ENCODE measurements at places on chromosomes 7 and 10.

DNA sequence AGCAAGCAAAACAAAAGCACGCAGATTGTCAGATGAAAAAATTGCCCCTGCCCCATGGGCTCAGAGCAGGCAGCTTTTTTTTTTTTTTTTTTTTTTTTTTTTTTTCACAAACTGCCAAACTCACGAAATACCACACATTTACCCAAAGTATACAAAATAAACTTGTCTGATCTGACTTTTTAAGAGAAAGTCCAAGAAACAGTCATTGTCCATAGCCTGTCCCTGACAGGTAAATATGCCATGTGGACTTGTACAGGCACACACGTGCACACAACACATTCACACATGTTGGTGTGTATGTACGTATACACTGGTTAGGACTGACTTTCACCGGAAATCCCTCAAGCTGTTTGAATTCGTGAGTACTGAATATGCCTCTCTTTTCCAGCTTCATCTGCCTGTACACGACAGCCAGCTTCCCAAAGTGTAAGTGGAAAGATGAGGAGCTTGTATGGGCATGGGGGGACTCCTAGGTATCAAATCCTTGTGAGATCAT, 929 bp upstream of the HGF start:
- DNase-seq: no peak

DNA sequence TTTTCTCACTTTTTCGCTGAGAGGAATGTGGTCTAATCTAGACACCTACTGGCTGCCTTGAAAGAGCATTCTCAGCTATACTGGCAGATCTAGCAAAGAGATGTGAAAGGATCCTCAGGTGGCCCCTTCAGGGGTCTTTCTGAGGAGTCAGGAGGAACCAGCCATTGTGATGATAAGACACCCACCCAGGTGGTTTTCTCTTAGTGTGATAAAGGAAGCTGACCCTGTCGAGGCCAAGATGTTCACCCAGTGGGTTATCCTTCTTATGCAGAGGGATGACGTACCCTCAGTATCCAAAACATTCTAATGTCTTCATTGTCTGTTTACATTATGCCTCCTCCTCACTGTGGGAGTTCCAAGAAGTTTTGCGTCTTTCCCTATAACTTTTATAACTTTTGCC, 98.3 kb upstream of the LRGUK start:
- DNase-seq: no peak

GRCh38 chr7:87146740-87147386, 5.4 kb upstream of the DMTF1 start:
- DNase-seq: no peak

GRCh38 chr10:129774736-129775401, 189.2 kb downstream of the EBF3 start:
- no peak for DNase-seq

GRCh38 chr7:17521437-17521836, 223.0 kb downstream of the AHR start:
- DNase-seq: no peak

GRCh38 chr7:151251689-151252560, 3.4 kb upstream of the SMARCD3 start:
- DNase-seq: no peak

- no peak for DNase-seq
Observed at GRCh38 chr7:67344481-67345193, 348.0 kb downstream of the TYW1 start.

DNA sequence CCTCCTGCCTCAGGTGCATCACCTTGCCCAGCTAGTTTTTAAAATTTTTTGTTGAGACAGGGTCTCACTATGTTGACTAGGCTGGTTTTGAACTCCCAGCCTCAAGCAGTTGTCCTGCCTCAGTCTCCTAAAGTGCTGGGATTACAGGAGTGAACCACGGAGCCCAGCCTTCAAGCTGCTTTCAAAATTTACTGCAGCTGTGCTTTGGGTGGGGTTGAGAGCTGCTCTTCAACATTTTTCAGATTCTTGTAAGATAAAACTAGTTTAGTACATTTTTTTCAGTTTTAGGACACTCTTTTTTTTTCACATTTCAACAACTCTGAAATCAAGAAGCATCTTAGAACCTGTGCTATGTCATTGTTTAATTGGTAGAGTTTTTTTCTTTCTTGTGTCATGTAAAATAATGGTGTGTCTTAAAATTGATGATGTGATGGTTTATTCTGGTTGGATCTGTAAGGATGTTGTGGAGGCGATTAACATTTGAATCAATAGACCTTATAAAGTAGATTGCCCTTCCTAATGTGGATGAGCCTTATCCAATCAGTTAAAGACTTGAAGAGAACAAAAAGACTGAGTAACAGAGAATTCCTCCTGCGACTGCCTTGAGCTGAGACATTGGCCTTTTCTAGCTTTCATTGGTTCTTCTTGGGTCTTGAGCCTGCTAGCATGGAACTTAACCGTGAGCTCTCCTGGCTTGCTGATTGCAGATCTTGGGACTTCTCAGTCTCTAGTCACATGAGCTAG, 13.5 kb downstream of the PLEKHA8 start:
- no peak for DNase-seq

GRCh38 chr7:22482503-22482902, 17.5 kb downstream of the STEAP1B start:
- DNase-seq: no peak

GRCh38 chr7:134186027-134186426, 58.9 kb downstream of the LRGUK start:
- no peak for DNase-seq

- DNase-seq: no peak
Observed at GRCh38 chr10:88851706-88852105, at the start of gene ANKRD22. TSS of gene ANKRD22 (minus strand) at chr10:88851844. CDS start at chr10:88851607, 237 bp downstream.

- DNase-seq: peak; percentile 77
Observed at GRCh38 chr10:47047577-47048525, 136.6 kb downstream of the PTPN20 start.

- no peak for DNase-seq
Observed at GRCh38 chr10:111075577-111076185, 1.1 kb upstream of the ADRA2A start.

GRCh38 chr7:7219216-7219615, 36.9 kb downstream of the C1GALT1 start:
- DNase-seq: no peak

DNA sequence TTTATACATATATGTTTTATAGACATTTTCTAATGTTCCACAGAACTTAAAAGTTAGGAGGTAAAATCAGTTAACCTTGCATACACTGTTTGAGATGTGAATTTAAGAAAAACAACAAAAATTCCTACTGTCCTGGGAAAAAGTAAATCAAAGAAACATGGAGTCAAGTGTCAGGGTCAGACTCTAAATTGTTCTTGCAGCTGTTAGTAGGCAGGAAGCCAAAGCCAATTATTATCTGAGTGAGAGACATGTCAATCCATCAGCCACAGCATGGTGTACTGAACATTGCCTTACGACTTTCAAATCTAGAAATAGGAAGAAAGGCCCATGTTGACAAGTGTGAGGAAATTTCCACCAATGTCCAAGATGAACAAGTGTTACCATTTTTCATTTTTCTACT, 461.2 kb upstream of the MBL2 start:
- DNase-seq: no peak

- DNase-seq: no peak
Observed at GRCh38 chr10:50892467-50892866, 7.0 kb upstream of the A1CF start.

DNA sequence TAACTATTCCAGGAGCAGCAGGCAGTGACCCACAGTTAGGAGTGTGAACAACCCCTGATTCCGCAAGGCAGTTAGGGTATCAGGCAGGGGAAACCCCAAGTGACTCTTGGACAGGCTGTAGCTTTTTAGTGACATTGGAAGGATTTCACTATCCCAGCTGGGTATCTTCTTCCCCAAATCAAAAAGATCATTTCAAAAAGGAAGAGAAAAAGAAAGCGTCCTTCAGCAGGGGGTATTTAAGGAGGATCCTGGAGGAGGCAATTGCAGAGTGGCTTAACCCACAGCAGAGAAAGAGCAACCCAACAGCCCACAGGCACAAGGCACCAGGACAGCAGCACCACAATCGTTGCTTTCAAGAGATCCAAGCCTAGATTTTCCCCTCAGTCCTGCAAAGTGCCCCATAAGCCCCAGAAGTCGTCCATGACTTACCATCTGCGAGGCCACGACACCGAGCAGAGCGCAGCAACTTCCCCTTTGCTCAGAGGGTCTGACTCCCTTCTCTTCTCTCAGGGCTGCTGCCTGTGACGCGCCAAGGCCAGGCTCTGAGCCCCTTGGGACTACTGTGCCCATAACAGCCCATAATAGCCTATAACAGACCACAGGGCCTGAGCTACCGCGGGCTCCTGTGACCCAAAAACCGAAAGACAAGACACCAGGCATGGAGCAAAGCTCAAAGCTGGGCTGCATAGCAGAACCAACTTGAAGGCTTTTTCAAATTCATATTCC, 19.8 kb downstream of the PIK3AP1 start:
- no peak for DNase-seq

GRCh38 chr7:158447506-158448171, 140.0 kb downstream of the PTPRN2 start:
- DNase-seq: no peak

- DNase-seq: no peak
Observed at GRCh38 chr10:23869548-23869947, 339.4 kb upstream of the KIAA1217 start.

- DNase-seq: no peak
Observed at GRCh38 chr7:76077435-76077834, 29.5 kb downstream of the MDH2 start.

- no peak for DNase-seq
Observed at GRCh38 chr7:92875719-92876118, 39.3 kb upstream of the CDK6 start.

DNA sequence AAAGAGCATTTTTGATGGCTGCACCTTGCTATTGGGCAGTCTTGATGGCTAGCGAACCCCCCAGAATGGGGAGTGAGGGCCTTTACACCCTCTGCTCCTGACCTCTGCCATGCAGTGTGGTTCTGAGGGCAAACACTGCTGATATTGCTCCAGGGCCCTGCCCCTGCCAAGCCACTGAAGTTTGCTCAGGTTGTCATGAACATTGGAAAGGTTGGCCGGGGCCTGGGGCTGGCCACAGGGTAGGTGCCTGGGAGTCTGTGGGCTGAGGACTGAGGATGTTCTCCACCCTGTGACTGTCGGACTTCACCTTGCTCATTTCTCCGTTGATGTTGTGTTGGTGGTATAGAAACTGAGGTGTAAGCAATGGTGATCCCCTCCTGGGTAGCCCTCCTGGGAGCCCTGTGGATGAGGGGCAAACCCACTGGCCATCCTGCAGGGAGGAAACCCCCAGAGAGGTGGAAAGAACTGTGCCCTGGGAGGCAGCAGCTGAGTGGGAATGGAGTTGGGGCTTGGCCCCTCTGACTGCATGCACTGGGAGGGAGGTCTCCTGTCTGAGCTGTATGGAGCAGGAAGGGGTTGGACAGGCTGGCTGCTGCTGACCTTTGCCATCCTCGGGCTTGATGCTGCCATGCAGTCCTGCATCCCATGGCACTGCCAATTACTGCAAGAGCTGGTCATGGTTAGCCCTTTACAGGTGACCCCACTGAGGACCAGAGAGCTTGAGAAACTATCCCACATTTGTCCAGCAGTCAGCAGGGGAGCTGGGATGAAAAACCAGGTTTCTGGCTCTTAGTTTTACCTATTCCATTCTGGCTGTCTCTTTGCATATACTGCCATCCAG, 77.1 kb downstream of the SH2D4B start:
- DNase-seq: no peak

- DNase-seq: no peak
Observed at GRCh38 chr10:25508112-25508815, 333.5 kb downstream of the GPR158 start.

- no peak for DNase-seq
Observed at GRCh38 chr7:40836218-40836617, 701.4 kb downstream of the SUGCT start.

DNA sequence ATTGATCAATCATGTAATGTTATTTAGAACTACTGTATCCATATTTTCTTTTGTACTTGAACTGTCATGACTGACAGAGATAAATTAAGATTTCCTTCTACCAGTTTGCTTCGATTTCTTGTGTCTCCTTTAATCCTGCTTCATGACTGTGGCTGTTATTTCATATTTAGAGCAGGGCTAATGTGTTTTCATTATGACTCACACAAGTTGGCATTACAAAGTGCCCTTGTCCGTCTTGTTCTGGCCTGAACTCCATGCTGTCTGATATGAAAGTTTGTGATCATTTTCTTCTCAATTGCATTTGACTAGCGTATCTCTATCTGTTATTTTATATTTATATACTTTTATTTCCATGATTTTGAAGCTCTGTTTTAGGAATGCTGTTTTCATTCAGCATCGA, 344.1 kb upstream of the PRKCQ start:
- DNase-seq: no peak

DNA sequence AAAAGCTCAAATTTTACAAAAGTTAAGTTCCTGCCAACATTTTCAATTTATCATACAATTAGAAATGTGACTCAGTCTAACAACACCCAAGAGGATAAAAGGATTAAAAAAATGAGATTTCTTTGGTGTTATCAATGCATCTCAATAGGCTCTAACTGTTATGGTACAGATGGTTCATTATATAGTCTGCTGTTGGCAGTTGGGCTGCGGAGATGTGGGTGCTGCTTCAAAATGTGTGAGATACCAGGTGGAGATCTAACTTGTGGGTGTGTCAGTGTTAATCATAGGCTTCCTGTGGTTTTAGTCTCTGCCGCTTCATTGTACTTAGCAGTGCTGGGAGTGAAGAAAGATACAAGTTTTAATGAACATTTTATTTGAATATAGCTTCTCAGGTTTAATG, 231.2 kb downstream of the EXOC4 start:
- peak; percentile 2 for DNase-seq

- DNase-seq: no peak
Observed at GRCh38 chr7:1361016-1361755, 98.1 kb downstream of the MICALL2 start.

DNA sequence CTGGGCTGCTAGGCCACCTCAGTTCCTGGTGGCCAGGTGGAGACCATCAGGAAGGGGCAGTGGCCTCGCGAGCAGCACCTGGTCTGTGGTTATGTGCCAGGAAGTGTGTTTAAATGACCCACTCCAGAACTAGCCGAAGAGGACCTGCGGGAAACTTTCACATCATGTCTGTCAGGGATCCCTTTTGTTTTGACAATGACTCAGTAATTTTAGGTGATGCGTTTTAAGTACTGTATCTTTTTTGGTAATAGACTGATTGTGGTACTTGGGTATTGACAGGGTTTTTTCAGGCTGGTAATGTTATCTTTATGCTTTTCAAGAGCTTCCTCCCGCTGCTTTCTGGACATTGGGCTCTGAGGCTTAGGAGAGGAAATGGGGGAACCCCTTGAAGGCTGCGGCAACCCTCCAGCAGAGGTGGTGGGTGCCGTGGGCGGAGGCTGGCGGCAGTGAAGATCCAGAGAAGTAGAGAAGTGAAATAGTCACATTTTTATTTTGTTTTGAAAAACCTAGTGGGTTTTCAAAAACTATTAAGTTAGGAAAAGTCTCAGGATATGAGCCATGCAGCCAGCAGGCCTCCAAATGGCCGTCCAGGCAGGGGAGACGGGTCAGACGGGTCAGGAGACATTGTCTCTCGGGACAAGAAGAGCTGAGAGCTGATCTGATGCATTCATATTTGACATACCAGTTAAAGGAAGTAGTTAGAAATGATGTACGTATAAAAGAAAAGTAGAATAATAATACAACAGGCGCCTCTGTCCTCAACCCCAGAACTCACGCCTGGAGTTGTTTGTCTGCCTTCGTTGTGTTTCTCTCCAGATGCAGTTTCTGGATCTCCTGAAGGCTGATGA, 27.7 kb downstream of the PPP2R2D start:
- DNase-seq: peak; percentile 29
